ENCODE measurements at places on chromosomes 13 and 19.

GRCh38 chr13:61339054-61339621, 76.5 kb downstream of the PCDH20 start:
- no peak for DNase-seq

GRCh38 chr19:12208221-12208620, 45.3 kb downstream of the ZNF136 start:
- DNase-seq = no peak

- no peak for DNase-seq
Observed at GRCh38 chr13:94659598-94659946, 52.8 kb downstream of the SOX21 start.

- DNase-seq = no peak
Observed at GRCh38 chr19:14536926-14537692, 7.7 kb downstream of the TECR start.

Measured in natural killer cell treated with Interleukin-12 subunit alpha and Interleukin-12 subunit beta and Interleukin-15 and Interleukin-18, amount 100 ng/mL, for 72 hours (primary cell).